Effector CD4-positive, alpha-beta T cell (primary cell): ENCODE measurements at places on chromosomes 13 and 19.

DNA sequence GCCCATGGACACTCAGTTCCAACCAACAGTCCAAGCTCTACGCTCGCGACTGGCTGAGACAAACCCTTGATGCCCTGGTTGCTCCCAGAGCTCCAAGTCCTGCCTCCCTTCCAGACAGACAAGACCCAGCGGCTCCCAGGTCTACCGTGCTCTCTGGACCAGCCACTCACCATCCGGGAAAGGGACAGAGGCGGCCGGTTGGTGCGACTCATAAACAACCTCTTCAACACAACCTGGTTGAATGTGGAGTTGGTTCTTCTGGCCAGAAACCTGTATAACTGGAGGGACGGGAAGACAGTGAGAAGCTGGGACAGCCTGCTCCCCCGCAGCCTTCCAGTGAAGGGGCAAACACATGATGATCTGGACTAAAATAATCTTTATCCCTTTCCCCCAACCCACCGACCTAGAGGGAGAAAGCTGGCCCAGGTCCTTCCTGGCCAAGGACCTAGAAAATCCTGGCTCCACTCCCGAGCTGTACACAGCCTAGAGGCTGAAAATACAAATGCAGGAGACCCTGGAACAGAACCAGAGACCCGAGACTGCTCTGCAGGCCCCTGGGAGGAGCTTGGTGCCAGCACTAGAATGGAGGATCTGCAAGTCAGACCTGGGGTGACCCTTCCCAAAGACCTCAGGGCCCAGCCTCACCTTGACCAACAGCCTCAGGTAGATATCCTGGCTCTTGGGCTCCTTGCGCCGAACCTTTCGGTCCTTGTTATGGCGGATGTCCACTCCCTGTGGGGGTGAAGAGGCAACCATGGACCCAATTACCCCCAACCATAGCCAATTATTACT, 1.6 kb downstream of the RPL18 start:
- no peak for DNase-seq

DNA sequence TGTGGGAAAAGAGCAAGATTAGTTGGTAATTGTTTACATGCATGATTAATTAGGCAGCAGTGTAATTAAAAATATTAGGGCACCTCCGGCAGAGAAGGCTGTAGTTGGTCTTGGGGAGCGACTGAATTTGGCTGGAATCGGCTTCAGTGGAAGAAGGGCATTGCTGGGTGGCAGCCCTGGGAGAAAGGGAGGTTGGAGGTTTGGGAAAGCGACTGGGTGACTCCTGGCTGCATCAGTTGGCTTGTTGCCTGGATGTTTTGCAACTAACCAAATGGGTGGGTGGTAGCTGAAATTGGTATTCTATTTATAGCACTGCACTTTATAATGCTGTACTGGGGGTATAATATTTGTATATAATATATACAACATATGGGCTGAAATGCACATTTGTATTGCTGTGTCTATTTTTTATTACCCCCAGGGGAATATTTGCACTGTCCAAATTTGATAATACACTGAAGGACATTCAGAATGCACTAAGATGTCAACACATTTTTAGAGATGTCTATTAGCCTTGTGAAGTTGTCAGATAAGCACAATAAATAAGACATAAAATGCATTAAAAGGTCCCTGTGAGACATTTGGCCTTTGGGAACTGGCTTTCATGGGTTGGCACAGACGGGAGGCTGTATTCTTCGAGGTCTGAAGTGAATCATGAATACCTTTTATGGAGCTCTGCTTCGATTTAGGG, 1.7 kb downstream of the B3GLCT start:
- no peak for DNase-seq

GRCh38 chr13:38735665-38736440, 49.0 kb downstream of the FREM2 start:
- DNase-seq, result no peak

- DNase-seq, result no peak
Measured at GRCh38 chr19:35978832-35979365, 16.1 kb upstream of the SDHAF1 start.

DNA sequence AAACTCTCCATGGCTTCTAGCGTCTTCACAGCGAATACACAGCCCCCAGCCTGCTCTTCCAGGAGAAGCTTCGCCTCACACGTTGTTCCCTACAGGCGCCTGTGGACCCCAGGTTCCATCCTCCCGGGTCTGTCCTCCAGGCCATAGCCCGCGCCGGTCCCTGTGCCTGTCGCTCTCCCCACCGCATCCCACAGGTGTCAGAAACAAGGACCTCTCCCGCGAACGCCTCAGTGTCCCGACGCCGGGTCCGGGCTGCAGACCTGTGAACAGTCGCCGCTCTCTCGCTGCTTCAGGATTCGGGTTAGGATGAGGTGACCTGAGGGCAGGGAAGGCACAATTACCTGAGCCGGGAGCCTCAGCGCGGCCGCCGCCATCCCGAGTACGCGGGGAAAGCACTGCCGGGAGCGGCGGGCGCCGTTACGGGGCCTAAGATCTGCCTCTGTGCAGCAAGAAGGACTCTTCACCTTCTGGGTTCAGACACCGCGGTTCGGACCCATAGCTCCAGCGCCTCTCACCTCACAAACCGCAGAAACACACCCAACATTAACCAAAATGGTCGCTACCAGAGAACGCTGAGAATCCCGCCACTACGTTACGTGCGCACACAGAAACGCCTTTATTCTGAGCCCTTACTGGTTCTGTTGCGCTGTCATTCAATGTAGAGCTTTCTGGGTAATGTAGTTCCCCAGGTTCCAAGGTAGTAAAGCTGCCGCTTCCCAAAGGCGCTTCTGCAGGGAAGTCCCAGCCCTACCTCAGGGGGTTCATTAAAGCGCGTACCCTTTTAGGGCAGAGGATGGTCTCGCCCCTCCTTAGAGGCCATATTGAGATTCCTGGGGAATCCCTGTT, at the start of gene ZNF418:
Gene ZNF418 (minus strand): TSS at position 583 of the 846 bp plus-strand sequence. CDS start 1,580 bp downstream, outside the sequence.
- DNase-seq, result no peak

DNA sequence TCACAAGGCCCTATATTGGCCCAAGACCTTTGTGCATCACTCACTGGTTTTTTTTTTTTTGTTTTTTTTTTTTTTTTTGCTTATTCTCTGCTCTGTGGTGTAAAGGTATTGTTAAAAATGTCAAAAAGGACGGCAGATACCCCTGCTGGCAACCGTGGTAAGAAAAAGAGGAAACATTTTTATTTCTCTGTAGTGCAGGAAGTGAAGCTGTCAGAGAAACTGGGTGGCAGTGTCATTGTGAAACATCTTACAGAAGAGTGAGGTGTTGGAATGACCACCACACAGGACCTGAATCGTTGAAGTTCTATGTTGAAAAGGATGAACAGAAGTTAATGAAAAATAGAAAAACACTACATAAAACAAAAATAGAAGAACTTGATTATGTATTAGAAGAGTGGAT, 346.4 kb downstream of the FGF9 start:
- DNase-seq, result no peak

DNA sequence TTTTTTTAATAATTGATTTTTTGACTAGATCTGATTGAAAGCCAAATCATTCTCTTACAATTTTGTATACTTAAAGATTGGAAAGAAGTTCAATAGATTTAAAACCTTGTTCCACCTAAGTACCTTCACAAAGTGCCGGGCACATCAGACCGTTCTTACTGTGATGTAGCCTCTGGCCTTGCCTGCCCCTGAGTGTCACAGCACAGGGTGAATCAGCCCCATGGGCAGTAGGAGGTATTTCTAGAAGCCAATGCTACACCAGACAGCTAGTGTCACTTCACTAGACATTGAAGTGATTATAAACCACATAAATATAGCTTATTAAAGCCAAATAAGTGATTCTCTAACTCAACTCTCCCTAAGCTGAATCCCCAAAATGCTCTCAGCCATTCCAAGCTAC, 131.3 kb downstream of the LACC1 start:
- DNase-seq, result no peak

- no peak for DNase-seq
Measured at GRCh38 chr13:50970956-50971355, 61.4 kb downstream of the RNASEH2B start.

GRCh38 chr13:62583466-62583865, 1167.8 kb upstream of the PCDH20 start:
- DNase-seq, result no peak

- no peak for DNase-seq
Measured at GRCh38 chr13:22252281-22252830, 581.5 kb downstream of the FGF9 start.

GRCh38 chr13:29379281-29379680, 216.2 kb downstream of the SLC7A1 start:
- no peak for DNase-seq

GRCh38 chr19:38227287-38228004, 3.4 kb upstream of the DPF1 start:
- no peak for DNase-seq

GRCh38 chr19:56841193-56841543, 642 bp upstream of the PEG3 start:
- no peak for DNase-seq

DNA sequence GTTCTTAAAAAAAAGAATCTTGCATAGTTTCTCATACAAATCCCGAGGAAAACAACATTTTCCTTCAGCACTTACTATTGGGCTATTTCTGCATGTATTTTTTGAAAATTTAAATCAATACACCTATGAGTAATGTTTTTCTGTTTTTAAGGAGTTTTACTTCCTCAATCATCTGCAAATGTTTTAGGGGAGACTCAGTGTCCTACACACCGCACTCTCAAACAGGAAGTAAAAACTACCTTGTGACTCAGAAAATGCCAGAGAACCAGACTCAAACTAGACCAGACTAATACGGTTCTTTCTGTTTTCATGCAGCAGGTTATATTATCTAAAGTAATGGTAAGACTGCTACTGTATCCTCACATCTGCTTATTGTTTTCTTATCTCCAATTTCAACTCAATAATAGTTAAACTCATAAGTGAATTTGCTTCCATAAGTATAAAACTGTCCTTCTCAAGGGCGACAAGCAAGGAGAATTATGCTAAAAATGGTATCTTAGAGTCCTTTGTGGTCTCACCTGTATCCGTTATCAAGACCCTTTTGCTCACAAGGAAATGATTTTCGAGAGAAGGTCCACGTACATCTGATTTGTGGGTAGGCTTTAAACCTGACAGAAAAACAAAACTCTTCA, 52.5 kb downstream of the FLT3 start:
- no peak for DNase-seq

- DNase-seq, result no peak
Measured at GRCh38 chr13:91930687-91931086, 532.3 kb downstream of the GPC5 start.

DNA sequence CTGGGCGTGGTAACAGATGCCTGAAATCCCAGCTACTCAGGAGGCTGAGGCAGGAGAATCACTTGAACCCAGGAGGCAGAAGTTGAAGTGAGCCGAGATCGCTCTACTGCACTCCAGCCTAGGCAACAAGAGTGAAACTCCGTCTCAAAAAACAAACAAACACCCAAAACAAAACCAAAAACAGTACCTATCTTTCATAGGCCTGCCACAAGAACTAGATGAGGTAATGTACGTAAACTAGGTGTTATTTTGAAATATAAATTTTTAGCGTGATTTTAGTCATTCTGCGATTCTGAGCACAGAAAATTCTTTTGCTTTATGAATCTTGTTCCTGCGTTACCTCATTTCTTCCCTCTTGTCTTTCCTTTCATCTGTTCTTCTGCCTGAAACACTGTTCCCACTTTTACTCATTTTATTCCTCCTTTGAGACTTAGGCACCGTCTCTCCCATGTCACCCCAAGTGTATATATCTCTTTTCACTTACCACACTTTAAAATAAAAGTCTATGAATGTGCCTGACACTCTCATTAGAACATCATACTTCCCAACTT, 238.2 kb upstream of the HTR2A start:
- DNase-seq, result no peak

DNA sequence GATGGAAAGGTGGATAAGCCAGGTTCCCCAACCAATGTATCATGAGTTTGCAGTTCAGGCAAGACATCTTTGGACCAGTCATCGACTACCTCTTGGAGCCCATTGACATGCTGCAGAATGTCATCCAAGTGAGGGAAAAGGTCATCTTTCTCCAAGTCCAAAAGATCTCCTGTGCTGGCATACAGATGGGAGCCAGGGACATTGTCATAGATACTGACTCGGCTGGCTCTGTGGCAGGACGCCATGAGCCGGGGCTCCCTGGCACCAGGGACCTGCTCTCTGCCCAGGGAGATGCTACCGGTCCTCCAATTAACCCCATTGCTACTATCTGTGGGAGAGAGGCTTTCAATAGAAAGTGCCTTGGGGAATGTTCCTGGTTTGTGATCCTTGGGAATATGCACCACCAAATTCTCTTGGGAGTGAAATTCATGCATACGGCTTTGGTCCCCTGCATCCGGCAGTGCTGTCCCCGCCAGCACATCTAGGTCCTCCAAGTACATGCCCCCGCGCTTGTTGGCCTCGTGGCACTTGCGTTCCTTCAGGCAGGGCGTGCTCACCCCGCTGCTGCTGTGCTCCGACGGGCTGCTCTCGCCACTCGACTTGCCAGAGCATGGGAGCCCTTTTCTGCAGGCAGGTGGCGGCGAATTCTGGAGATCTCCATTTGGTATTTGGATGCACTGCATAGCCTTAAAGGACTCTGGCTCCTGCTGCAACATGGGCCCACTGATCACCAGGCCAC, 113.0 kb downstream of the KL start:
- DNase-seq, result no peak

GRCh38 chr13:81658598-81659370, 1317.9 kb upstream of the SPRY2 start:
- DNase-seq, result no peak

DNA sequence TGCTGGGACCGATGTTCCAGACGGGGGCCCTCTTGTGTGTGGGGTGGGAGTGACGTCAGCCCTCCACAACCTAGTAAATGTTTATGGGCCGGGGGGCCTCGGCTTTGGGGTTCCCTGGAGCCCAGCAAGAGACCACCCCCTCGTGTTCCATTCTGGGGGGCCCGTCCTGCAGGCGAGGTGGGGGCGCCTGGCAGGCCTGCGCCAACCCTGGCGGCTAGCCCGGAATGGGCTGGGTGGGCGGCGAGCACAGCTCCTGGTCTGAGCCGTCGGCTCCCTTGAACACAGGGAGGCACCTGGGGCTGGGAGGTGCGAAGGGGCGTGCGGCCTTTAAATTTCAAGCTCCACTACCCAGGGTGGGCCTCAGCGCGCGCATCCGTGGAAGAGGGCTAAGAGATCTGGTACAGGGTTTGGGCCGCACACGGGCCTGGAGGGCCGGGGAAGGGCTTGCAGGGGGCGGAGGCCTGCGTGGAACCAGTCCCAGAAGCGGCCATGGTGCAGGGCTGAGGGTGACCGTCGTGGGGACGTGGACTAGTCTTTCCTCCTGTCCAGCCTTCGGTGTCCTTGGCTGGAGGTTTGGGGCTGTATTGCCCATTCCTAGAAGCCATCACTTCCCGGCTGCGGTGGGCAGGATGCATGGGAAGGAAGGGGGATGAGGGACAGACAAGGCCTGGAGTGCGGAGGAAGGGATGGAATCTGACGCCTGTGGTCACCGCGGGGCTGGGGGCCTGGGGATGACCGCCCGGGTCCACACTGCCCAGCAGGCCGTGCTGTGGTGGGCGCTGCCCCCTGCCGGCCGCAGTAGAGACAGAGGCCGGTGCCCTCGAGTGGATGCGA, 11.4 kb downstream of the NDUFA11 start:
- DNase-seq, result no peak

DNA sequence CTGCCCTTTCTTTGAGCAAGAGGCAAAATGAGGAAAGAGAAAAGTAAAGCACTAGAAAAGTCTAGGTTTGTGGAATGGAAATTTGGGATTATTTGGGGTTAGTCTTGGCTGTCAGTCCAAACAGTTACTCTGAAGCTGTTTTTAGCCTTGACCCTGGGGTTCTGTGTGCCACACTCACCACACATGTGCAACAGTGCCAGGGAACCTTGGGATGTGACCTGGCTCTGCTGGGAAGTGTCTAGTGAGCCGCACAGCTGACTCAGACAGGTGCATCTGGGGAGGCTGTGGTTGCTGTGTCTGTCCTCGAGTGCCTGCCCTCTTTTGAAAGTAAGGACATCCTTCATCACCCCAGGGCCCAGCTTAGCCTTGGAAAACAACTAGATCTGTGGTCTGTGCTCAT, 15.8 kb downstream of the MICOS13 start:
- no peak for DNase-seq
